ENCODE measurements at places on chromosomes 4 and X.
A peak's percentile ranks its signal among the peaks of the same experiment; 100 is the strongest.

DNA sequence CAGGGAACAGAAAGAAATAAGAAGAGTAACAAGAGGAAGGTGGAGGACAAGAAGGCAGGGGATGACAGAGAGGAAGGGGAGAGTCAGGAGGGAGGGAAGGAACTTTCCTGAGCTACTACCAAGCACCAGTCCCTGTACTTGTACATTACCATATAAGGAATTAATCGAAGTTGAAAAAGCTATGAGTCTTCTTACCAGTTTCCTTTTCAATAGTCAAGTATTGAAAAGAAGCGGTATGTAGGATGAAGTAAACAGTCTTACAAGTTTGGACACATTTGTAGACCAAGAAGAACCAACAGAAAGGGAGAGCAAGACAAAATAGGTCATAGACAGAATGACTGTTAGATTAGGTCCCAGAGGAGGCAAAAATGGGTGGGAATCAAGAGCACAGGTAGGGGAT lies 629.7 kb upstream of the DIPK2B start:
- no peak for DNase-seq

DNA sequence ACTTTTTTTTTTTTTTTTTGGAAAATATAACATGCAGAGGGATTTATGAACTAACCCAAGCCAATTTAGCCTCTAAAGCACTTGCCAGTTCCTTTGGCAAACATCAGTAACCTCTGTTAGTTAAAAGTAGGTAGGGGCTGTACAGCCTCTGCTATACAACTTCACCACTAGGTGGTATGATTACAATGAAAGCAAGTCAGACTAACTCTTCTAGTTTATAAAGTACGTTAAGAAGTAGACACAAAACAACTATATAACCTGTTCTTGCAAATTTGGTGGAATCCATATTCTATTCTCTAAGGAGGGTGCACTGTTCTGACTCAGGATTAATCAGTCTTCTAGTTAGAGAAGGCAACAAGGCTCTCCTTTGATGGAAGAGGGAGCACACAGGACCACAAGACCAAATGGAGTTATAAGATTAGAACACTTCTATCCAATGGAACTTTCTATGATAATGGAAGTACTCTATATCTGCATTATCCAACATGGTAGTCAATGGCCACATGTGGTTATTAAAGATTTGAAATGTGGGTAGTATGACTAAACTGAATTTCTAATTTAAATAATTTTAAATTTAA lies 12.8 kb downstream of the AIMP1 start:
- DNase-seq = peak; percentile 26

DNA sequence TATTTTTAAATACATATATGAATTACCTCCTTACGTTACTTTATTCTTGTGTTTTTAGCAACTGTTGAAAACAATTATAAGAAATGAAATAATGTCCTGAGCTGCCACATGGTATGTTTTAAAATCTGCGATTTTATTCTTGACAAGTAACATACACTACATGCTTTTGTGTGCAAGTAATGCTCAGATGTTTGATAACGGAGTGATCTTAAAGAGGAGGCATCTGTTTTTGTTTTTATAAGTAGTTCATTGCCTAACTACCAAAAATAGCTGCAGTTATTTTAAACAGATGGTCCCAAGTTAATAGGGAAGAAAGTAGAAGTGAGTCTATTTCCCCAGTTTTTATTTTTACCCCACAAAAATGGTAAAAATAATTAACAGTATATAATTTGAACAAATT lies 55.2 kb downstream of the GAB1 start:
- DNase-seq = no peak

DNA sequence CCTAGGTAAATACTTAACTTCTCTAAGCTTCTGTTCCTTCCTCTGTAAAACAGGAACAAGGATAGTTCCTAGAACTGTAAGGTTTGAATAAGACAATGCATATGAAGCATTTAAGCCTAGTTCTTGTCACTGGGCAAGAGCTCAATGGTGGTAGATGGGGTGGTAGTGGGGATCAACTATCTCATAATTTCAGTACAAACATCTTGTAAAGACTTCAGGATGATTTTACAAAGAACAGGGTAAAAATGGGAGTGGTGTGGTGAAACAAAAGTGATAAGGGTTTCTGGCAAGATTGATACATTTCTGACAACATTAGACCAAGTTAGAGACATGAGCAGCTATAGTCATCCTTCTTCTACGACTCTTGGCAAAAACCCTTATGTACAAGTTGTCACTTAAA lies 137.8 kb downstream of the SCFD2 start:
- no peak for DNase-seq

- no peak for DNase-seq
Measured at GRCh38 chr4:140666889-140667614, 89.1 kb downstream of the TBC1D9 start.

GRCh38 chrX:140391313-140391712 lies 113.6 kb downstream of the SOX3 start:
- no peak for DNase-seq

GRCh38 chr4:38672074-38672396 lies 8.0 kb downstream of the KLF3 start:
- DNase-seq = no peak

DNA sequence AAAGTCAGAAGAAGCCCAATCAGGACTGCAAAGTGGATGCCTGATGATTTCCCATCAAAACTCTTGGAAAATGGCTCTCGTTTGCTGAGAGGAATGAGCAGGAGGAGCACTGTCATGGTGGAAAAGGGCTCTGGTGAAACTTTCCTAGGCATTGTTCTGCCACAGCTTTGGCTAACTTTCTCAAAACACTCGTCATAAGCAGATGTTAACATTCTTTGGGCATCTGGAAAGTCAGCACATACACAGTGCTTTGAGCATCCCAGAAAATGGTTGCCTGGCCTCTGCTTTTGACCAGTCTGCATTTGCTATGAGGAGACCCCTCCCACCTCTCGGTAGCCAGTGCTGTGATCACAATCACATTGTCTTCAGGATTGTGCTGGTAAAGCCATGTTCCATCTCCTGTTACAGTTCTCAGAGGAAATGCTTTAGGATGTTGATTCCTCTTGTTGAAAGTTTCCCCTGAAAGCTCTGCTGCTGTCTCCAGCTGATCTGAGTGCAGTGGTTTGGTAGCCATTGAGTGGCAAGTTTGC lies 25.2 kb upstream of the TBC1D14 start:
- no peak for DNase-seq

- no peak for DNase-seq
Measured at GRCh38 chrX:150060406-150060805, 122.1 kb upstream of the EOLA2 start.

GRCh38 chr4:129246145-129246544 lies 150.2 kb downstream of the C4orf33 start:
- no peak for DNase-seq

DNA sequence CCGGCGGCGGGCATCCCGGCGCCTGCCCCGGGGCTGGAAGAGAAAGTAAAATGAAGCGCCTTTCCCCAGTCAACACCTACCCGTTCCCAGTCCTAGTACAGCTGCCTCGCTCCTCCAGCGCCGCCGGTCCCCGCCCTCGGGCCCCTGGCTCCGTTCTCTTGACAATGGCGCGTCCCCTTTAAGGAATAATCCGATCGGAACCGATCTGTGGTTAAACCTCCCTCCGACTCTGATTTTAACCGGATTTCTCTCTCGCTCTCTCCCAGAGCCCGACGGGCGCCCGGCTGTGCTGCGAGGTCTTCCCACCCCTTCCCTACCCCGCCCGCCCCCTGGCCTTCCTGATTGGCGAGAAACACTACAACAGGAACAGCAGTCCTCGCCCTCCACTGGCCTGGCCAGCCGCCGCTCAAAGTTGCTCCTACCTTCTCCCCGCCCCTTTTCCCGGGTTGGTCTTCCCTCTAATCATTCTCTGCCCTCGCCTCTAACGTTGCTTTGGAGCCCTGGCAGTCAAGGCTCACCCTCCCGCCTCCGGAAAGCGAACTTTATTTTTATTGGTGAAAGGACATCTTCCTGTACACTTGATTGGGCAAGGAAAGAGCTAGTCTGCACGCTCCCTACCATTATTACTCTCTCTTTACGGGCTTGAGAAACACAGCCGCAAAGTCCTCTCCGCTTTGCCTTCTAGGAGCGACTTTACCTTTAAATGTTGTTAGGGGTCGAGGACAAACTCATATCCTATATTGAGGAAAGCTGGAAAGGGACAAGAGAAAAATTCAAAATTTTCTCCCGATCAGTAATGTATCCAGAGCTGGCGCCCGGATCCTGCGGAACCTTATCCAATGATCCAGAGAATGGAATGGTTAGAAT lies at the start of gene FRYL:
Gene FRYL, minus strand, starts transcription at position 282 of the 867 bp plus-strand sequence. CDS start 145,869 bp downstream, outside the sequence.
- peak; percentile 96 for DNase-seq

DNA sequence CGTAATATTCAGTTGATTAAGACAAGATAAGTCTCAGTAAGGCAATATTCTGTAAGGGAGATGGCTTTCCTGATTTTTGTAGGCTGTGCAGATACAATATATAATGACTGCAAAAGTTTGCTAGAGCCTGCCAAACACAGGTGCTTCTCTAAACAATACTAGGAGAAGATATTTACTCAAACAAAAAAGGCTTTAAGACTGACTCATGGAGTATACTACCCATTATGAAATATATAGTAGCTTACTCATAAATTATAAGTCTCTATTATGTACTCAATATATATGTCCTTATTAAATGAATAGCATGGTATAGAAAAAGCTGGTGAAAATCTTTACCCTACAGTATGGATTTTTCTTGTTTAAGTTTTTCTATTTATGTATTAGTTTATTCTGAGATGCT lies 93.2 kb upstream of the IL15 start:
- no peak for DNase-seq

GRCh38 chrX:11566173-11566572 lies 99.5 kb downstream of the ARHGAP6 start:
- DNase-seq = no peak

GRCh38 chr4:11297627-11298026 lies 131.1 kb downstream of the HS3ST1 start:
- DNase-seq = no peak

GRCh38 chrX:98065151-98065550 lies 1181.4 kb downstream of the RPA4 start:
- DNase-seq = no peak

DNA sequence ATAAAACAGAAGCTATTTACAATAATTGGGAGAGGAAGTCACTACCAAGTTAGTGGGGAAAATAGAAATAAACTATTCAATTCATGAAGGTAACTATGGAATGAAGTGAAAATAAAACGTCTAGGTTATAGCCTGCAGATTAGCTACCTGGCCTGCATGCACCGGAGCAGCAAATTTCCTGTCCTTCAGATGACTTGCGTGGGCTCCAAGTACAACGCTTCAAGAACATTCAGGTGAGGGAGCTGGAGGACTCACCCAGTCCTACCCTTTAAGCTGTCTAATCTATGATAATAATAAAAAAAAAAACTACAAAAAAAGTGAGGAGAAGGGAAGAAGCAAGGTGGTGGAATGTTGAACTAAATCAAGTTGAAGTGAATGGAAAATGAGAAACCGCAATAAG lies 13.2 kb downstream of the C4orf54 start:
- no peak for DNase-seq

DNA sequence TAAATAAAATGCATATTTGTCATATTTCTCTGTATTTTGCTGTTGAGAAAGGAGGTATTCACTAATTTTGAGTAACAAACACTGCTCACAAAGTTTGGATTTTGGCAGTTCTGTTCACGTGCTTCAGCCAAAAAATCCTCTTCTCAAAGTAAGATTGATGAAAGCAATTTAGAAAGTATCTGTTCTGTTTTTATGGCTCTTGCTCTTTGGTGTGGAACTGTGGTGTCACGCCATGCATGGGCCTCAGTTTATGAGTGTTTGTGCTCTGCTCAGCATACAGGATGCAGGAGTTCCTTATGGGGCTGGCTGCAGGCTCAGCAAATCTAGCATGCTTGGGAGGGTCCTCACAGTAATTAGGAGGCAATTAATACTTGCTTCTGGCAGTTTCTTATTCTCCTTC lies 3.3 kb downstream of the HTT start:
- peak; percentile 63 for DNase-seq

GRCh38 chrX:53280331-53281320 lies 758 bp downstream of the IQSEC2 start:
- no peak for DNase-seq

DNA sequence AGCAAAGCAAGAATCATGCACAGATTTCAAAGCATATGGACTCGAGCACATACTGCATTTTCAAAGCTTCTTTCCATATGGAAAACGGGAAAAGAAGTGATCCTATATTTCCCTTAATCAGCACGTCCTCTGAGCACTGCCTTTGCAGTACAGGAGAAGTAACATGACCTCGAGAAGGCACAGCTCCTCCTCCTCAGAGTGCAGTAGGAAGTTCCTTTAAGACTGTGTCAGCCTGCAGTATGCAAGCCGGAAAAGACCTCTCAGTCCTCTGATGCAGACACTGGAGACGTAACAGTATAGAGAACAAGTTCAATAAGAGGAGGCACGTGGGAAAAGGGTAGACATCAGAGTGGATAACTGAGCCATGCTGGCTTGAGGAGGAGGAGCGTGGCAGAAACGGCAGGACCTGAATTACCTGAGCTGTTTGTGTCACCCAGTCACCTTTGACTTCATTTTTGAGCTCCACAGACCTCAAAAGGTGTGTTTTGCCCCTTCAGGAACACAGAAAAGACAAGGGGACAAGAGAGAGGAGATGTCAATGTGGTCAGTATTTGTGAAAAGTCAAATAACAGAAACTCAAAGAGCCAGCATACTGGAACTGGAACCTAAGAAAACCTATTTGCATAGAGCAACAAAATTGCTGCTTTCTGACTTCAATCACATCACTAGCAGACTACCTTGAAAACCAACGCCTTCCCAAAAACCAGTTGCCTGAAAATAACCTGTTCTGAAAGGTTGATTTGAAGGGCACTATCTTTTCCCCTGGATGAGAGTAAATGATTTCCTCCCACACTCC lies 20.8 kb downstream of the IRF2 start:
- DNase-seq = peak; percentile 69

GRCh38 chr4:183941964-183942363 lies 36.9 kb downstream of the STOX2 start:
- no peak for DNase-seq

GRCh38 chr4:113071274-113071673 lies 21.8 kb downstream of the ANK2 start:
- no peak for DNase-seq

DNA sequence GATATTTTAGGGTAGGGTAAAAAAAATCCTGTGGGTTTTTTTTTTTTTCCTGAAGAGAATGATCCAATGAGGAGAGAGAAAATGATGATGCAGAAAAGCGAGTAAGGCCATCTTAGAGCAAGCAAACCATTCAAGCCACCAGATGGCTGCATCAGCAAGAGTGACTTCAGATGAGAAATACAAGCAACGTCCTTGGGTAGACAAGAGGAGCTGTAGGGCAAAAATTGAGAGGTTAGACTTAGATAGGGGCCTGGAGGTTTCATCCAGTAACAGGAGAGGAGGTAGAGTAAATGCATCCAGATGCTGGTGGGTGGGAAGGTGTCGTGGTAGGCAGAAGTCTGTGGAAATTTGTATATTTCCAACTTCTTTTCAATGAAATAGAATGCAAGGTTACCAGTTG lies 14.6 kb downstream of the FTHL17 start:
- DNase-seq = no peak

Data from GM20000 (cell line).